NCI-H1417 (cell line): ENCODE measurements at places on chromosomes 13 and 19.

DNA sequence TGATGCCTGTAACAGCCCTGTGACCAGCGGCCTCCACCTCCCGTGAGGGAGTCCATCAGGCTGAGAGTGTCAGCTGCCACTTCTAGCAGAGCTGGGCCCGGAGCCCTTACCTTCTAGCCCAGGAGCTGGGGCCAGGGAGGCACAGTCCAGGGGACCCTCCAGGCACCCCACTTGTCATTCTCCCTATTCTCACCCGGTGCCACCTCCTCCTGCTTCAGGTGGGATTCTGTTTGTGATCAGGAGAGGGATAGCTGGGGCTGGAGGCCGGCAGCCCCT is 4.1 kb downstream of the RASA3 start:
- no peak for DNase-seq

DNA sequence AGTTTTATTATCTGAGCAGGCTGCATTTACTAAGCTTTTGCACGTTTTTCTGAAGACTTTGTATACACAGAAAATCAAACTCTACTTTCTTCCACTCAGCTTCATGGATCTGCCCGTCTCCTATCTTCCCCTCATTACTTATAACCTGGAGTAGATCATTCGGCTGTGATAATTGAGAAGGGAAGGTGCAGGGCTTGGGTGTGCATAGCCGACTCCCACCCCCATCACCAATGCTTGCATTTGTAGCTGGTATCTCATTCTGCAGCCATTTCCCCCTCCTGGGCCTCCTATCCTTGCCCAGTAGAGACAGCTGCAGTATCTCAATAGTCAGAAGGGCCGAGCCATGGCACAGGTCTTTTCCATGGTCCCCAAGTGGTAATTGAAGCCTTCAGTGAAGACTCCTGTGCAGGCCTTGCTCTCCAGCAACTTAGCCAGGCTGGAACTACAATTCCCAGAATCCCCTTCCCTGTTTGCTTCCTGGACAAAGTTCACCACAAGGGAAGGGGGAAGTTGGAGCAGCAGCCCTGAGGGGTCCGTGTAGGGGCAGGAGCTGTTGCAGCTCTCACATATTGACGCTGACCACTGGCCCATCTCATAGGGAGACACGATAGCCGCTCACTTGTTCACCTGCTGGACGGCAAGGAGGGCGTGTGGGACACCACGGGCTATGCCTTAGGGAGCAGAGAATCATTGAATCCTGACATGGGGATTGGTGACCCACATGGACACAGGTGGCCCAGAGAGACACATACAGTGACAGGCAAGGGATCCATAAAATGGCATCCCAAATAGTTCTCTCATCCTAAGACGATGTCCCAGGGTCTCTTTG is 2.1 kb upstream of the SIGLEC8 start:
- no peak for DNase-seq

- DNase-seq = no peak
Observed at GRCh38 chr13:28533125-28533436, 38.2 kb upstream of the FLT1 start.

DNA sequence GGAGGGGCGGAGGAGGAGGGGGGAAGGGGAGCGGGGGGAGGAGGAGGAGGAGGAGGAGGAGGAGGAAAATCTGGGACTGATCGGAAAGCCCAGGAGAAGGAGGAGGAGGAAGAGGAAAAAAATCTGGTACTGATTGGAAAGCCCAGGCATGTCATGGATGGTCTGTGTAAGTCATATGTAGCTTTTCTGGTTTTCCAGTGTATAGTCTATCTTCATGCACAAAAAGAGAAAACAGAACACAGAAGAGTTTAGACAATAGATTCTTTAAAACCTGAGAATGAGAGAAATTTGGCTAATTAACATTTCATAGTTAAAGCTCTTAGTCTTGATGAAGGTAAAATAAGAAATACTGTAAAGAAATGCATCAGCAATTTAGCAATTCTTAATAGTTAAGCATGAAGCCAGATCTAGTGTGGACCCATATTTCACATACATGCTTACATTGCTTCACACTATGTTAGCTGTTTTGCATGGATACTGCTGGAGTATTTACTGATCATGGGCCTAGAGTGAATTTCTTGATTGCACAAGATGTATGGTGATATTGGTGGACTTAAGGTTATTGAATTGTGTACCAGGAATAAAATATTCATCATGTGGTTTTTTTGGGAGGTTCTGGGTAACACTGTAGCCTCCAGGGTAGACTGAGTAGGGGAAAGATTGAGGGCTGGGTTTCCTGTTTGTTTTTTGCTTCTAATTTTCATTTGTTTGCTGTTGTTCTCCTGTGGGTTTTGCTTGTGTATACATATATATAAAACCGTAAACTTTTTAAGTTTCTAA is 41.4 kb downstream of the SUCLA2 start:
- DNase-seq = no peak

DNA sequence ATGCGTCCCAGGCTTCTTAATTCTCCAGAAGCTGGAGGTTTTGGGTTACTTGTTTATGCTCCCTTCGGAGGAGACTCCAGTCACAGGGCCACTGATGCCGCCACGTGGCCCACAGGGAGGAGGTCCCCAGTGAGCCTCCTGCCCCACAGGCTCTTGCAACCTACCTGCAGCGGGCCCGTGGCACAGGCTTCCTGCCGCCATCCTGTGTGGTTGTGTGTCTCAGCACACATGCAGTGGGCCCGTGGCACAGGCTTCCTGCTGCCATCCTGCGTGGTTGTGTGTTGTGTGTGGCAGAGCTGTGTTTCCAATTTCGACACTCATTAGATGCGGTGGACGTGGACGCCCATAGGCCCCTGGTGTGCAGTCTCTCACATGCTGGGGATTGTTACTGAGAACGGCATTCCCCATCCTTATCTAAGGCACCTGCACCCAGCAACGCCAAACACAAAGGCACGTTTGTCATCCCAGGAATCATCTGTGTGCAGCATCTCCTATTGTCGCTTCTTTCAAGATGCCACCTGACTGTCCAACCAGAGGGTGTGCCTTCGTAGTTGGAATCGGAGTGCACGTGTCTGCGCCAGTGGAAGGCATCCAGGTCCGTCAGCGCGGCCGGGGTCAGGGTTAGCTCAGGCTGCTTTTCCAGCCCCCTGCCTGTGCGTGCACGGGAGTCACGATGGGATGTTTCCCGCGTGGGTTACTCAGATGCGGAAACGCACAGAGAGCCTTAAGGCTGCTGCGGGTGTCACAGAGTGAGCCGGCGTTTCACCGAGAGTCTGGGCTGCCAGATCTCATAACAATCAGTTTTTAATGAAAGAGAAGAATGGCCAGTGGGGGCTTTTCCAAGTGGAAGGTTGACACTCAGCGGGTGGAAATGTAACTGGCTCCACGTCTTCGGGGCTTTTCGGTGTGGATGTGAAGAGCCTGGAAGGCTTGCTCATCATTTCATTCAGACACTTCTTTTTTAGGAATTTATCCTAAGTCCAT is 119.8 kb downstream of the ATP11A start:
- no peak for DNase-seq

DNA sequence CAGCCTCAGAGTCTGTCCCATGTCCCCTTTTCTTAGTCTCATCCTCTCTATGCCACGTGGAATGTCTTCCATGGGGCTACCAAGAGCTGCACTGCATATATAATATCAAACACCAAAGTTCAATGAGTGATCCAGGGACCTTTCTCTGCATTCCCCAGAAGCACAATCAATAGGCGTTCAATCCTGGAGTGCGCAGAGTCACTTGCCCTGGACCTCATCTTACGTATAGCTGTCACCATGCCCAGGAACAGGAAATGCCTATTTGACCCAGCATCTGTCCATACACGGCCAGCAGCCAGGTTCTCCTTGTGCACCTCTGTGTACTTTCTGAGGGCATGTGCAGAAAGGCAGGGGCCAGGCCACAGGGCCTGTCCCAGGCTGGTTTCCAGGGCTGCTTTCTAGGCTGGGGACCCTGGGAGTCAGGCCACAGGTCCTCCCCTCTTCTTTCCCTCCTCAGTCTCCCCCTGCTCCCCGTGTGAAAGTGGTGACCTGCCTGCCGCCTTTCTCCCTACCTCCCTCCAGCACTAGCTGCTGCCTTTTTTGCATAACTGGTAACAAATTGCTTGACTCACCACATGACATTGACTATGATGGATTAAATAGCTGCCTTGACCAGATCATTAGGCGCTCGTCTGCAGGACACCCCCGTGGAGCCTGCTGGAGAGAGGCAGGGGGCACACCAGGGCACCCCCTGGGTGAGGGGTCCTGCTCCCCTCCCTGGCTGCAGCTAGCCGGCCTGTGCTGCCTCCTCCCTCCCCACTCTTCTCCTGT is 222.0 kb downstream of the ZNF536 start:
- no peak for DNase-seq

GRCh38 chr13:33743438-33744368 is 74.2 kb upstream of the RFC3 start:
- peak; percentile 31 for DNase-seq

DNA sequence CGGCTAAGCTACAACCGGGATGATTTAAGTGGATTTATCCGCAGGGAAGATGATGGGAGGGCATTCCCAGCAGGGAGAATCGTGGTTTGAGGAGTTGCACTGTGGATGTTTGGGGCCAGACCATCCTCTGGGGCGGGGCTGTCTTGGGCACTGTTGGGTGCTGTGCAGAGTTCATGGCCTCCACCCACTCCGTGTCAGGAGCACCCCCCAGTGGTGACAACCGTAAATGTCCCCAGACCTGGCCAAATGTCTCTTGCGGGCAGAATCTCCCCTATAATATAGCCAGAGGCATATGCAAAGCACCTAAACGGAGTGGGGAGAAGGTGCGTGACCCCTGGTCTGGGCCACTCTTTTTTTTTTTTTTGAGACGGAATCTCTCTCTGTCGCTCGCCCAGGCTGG is 40.2 kb downstream of the SMIM24 start:
- no peak for DNase-seq

- no peak for DNase-seq
Observed at GRCh38 chr13:110103534-110103933, 203.4 kb downstream of the COL4A1 start.

- DNase-seq = no peak
Observed at GRCh38 chr19:35107545-35107944, 8.1 kb upstream of the FXYD3 start.

DNA sequence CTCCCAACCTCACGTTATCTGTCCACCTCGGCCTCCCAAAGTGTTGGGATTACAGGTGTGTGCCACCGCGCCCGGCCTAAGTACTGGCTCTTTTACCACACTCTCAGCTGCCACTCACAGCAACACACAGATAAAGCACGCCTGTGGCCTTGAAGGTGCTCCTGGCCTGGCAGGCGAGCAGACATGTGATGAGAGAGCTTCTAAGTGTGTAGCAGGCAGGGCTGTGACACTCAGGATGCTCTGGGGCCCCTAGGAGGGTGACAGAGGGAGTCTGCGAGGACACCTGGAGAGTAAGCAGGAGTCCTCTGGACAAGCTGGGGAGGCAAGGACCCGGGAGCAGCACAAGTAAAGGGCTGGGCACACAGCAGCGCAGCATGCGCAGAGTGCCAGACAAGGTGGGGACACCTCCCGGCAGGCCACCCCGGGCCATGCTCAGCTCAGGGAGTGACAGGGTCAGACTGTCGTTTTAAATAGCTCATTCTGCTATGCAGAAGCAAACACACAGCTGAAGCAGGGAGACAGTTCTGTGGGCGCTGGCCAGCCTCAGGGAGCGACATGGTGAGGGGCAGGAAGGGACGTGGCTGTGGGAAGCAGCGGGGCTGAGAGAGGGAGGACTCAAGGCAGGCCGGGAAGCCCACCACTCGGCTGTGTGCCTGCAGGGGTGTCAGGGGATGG is 26.5 kb downstream of the MED26 start:
- no peak for DNase-seq

GRCh38 chr13:114263578-114263977 is 17.8 kb upstream of the UPF3A start:
- no peak for DNase-seq

DNA sequence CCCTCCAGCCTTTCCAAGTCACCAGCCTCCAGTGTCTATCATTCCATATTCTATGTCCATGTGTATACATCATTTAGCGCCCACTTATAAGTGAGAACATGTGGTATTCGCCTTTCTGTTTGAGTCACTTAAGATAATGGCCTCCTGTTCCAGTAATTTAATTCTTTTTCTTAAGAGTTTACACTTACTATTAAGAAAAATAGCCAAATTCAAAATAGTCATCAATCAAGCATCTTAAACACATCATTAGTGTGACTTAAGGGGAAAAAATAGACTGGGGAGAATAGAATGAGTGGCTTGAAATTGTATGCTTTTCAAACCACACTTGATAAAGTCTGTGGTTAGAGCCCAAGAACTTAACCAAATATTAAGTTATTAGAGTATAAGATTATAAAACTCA is 248.0 kb downstream of the MAB21L1 start:
- peak; percentile 19 for DNase-seq

DNA sequence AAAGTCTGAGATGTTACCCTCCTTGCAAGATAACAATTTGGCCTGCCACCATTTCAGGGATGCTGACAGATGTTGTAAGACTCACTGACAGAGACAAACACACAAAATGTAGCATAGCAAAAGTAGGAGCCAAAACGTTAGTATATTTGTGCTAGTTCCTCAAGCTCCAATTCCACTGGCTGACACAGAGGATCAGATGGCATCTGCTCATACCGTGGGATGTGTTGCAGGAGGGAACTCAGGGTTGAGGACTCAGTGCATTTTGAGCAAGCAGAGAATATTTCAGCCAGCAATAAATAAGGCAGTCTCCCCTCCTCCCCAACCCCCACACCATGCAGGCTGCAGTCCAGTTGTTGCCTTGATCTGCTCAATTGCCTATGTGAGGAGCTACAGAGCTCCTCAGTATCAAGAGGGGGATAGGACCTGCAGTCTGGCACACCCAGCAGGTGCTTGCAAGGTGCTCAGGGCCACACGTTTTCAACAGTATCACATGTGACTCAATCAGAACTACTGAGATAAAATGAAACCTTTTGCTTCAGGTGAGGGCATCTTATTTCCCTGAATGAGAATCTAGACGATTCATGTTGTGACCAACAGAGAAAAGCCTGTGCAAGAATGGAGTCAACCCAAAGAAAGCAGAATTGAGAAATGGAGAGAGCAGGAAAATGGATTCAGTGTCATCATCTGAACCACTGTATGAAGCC is 23.6 kb upstream of the LRCH1 start:
- DNase-seq = peak; percentile 73

- no peak for DNase-seq
Observed at GRCh38 chr19:6744381-6745301, 5.2 kb downstream of the TRIP10 start.

DNA sequence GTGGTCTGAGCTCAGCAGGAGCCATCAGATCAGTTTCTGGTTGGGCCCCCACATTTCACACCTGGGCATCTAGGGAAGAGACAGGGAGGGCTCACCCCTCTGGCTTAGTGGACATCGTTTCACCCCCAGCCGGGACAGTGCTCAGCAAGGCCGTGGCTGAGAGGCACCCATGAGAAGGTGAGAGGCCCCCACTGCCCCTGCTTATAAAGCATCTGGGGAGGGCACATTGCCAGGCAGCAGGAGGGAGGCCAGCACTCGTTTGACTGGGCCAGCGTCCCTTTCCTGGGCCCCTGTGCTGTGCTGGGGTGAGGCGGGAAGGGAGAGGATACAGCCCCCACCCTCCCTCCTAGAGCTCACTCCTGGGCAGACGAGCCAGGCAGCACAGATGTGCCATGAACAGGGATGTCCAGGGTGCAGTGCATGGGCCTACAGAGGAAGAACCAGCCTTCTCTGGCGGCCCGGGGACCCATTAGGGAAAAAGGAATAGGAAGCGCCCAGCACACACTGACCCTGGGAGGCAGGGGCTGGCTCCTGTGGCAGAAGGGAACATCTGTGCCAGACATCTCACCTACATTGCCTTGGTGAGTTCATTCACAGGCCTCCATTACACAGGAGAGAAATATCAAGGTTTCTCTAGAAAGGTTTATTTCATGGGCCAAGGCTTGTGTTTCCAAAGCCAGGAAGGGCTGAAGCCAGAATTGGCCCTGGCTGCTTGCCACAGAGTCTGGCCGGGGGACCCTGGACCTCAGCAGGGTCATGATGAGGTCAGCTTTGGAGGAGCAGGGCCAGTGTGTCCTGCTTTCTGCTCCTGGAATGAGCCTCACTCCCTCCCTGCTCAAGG is 7.7 kb downstream of the AP1M1 start:
- DNase-seq = no peak
